Endothelial cell of umbilical vein (primary cell): ENCODE measurements at places on chromosomes 4 and X. TPM values are rescaled to one million over a fixed set of nuclear protein-coding genes. Genes with fewer than 3 reads are reported as not detected.

ZMAT1 gene
- 3.7 and 4.3 TPM in 2 replicates for total RNA-seq

- H3K27me3 ChIP-seq = no peaks in the 10 kb centered on the region
- peak; percentile 64 for DNase-seq
- no peaks in the 10 kb centered on the region for H3K4me1 ChIP-seq
- H3K36me3 ChIP-seq = no peaks in the 10 kb centered on the region
These were observed 29.4 kb upstream of the OPHN1 start for GRCh38 chrX:68462653-68463052.

DNA sequence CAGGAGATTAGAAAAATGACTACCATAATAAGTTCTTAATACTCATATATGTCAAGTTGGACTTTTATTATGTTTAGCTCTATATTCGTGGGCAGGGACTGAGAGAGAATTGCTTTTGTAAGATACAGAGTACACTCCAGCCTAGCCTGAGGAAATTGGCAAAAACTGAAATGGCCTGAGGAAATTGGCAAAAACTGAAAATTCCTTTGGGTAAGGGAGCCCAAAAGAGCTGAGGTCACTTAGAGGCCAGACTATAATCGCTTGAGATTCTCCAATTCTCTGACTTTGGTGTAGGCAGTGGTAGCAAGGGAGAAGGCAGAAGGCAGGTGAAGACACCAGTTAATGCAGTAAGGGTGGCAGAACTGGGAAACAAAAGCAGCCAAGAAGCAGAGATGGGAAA, 124.5 kb upstream of the HCCS start:
- no peaks in the 10 kb centered on the region for H3K4me1 ChIP-seq
- DNase-seq = no peak
- no peak overlapping the region for H3K27ac ChIP-seq

DNA sequence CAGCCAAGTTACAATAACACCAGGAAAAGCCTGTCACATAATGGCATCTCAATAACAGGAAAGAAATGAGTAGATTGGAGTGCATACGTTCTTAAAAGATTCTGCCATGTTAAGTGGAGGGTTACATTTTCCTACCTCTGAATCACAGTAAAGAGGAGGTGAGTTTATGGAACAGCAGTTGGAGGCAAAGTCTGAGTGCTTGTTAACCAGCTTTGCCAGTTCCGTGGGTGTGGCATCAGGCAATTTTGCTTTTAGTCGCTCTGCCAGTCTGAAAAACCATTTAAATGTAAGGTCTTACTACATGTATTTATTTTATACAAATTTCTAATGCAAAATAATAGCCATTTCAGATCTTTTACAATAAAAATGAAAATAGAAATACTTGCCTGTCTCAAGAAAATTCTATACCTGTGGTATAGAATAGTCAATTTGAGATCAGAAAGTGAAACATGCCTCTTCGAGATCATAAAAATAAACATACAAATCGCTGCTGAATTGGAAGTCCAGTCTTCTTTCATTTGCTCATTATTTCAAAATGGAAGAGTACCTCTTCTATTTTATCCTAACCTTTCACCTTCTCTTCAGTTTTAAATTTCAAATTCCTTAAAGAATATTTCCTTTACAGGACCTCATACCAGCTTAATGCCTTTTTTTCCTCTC, 31.4 kb downstream of the GC start:
- no peaks in the 10 kb centered on the region for H3K4me1 ChIP-seq
- no peaks in the 10 kb centered on the region for H3K36me3 ChIP-seq

- H3K27ac ChIP-seq = no peak overlapping the region
- no peak overlapping the region for H3K4me3 ChIP-seq
- H3K4me1 ChIP-seq = peaks cover 25% of the 10 kb centered on the region
- DNase-seq = no peak
These were observed 3.0 kb downstream of the CISD2 start for GRCh38 chr4:102871772-102872171.

CLCN3 gene
- total RNA-seq = 49.0 and 51.4 TPM in 2 replicates

GRCh38 chr4:111572470-111572869, 572.8 kb upstream of the FAM241A start:
- H3K4me1 ChIP-seq = no peaks in the 10 kb centered on the region
- DNase-seq = no peak
- H3K36me3 ChIP-seq = no peaks in the 10 kb centered on the region
- no peak overlapping the region for H3K27ac ChIP-seq

MED28 gene
- 41.2 and 49.1 TPM in 2 replicates for total RNA-seq

DNA sequence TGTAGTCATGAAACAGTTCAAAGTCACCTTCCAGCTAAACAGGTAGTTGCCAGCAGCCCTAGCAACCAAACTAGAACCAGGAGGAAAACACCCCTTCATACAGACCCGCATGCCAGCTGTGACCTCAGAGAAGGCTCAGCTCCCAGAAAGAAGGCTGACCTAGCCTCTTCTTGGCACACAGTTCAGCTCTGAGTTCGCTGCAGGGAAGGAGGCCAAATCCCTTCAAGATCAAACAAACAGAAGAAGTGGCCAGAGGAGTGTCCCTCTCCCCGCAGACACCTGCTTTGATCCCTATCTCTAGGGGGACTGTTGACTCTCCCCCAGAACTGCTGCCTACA, 56.0 kb downstream of the HADH start:
- no peaks in the 10 kb centered on the region for H3K36me3 ChIP-seq
- peaks cover 5% of the 10 kb centered on the region for H3K4me1 ChIP-seq
- peaks cover 2% of the 10 kb centered on the region for H3K27me3 ChIP-seq
- no peak for DNase-seq
- no peak overlapping the region for H3K27ac ChIP-seq

ETDB gene
- total RNA-seq = not detected in 2 replicates

GRCh38 chr4:1206299-1207156, 34.1 kb upstream of the SPON2 start:
- DNase-seq = no peak
- H3K36me3 ChIP-seq = no peaks in the 10 kb centered on the region
- H3K27me3 ChIP-seq = no peaks in the 10 kb centered on the region
- H3K27ac ChIP-seq = no peak overlapping the region
- no peak overlapping the region for H3K4me3 ChIP-seq

GRCh38 chr4:137703195-137703594, 170.9 kb upstream of the PCDH18 start:
- H3K27me3 ChIP-seq = no peaks in the 10 kb centered on the region
- no peak overlapping the region for H3K27ac ChIP-seq
- H3K4me3 ChIP-seq = no peak overlapping the region
- H3K36me3 ChIP-seq = no peaks in the 10 kb centered on the region
- H3K4me1 ChIP-seq = no peaks in the 10 kb centered on the region

DNA sequence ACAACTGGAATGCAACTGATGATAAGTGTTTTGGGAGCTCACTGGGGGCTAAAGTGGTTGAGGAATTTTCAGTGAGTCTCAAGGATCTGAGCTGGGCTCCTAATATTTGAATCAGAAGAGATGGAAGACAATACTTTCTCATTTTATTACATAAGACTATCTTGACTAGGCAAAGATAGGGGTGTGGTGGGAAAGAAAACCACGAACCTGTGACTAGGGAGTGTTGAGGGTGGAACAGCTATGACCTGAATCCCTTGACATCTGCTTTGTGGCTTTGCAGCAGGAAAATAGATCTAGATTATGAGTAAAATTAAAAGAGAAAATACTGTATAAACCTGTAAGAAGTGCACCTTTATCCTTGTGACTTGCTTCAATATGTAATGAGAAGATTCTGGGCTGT, 295.1 kb upstream of the TEX13A start:
- no peaks in the 10 kb centered on the region for H3K36me3 ChIP-seq
- no peak overlapping the region for H3K27ac ChIP-seq
- H3K4me3 ChIP-seq = no peak overlapping the region
- DNase-seq = no peak
- no peaks in the 10 kb centered on the region for H3K4me1 ChIP-seq

DNA sequence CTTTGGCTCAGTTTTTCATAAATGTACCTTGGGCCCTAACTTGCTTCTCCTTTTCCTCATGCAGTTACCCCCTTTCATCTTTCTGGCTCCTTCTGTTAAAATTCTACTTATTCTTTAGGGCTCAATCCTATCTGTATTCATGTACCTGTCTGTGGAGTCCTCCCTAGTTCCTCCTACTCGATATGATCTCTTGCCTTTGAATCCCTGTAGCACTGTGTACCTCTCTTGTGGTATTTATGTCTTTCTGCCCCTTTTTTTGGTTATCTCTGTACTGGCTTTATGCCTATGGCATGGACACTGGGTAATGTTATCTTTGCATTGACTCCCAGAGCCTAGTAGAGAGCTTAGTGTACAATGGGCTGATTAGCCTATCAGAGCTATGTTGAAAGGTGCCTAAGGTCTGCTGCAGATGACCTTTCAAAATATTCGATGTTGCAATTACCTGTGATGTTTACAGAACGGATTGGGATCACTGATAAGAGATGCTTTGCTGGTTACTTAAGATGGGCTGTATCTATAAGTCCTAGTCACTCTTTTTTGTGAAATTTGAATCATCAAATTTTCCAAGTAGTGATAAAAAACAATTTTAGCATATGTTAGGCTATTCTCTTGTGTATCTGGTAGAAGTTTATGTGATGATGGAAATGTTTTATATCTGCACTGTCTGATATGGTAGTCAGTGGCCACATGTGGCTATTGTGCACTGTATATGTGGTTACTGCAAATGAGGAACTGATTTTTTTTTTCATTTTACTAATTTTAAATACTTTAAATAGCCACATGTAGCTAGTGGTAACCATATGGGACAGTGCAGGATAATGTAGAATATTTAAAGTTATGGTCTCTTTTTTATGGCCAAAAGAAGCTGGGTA, 33.5 kb downstream of the TMEM164 start:
- H3K36me3 ChIP-seq = no peaks in the 10 kb centered on the region
- no peak overlapping the region for H3K27ac ChIP-seq
- no peaks in the 10 kb centered on the region for H3K4me1 ChIP-seq

GRCh38 chrX:68186552-68187262, 246.6 kb downstream of the OPHN1 start:
- H3K4me3 ChIP-seq = no peak overlapping the region
- peaks cover 10% of the 10 kb centered on the region for H3K4me1 ChIP-seq
- no peaks in the 10 kb centered on the region for H3K27me3 ChIP-seq
- peak; percentile 26 for DNase-seq

LNX1 gene
- total RNA-seq = 1.3 and 1.9 TPM in 2 replicates

DNA sequence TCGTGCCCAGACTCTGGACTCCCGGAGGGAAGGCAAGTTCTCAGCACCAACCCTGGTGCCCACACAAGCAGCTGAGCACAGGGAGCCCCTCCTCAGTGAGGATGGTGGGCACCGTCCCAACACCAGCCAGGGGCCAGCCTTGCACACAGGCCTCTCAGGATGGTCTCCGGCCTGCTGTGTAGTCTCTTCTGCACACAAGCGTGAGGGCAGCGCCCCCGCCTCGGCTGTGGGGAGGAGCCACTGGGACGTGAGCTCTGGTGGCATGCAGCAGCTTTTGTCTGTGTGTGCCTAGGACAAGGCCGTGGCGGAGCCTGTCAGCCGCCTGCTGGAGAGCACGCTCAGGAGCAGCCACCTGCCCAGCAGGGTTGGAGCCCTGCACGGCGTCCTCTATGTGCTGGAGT, 16.1 kb upstream of the MSANTD1 start:
- H3K27me3 ChIP-seq = no peaks in the 10 kb centered on the region
- H3K36me3 ChIP-seq = peaks cover 65% of the 10 kb centered on the region
- no peak overlapping the region for H3K27ac ChIP-seq
- H3K4me1 ChIP-seq = no peaks in the 10 kb centered on the region
- H3K4me3 ChIP-seq = no peak overlapping the region

- H3K4me1 ChIP-seq = peaks cover 5% of the 10 kb centered on the region
- no peak overlapping the region for H3K4me3 ChIP-seq
- H3K36me3 ChIP-seq = no peaks in the 10 kb centered on the region
- H3K27me3 ChIP-seq = no peaks in the 10 kb centered on the region
- DNase-seq = no peak
- H3K27ac ChIP-seq = no peak overlapping the region
These were observed 189.9 kb downstream of the AASDH start for GRCh38 chr4:56197387-56197786.

DNA sequence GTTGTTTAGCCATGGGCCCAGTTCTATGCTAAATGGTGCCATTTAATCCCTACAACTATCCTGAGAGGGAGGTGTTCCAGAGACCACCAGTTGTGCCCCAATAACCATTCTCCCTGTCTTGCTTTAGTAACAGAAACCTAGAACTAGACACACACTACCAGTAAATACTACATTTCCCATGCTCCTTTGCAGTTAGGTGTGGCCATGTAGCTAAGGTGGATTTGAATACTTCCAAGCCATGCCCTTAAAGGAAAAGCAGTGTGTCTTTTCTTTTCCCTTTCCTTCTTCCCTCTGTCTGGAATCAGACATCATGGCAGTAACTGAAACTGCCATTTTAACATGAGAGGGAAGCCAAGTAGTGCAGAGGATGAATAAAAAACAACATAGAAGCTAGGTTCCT, 90.9 kb upstream of the TMEM33 start:
- H3K27ac ChIP-seq = no peak overlapping the region
- DNase-seq = no peak
- no peak overlapping the region for H3K4me3 ChIP-seq
- no peaks in the 10 kb centered on the region for H3K4me1 ChIP-seq
